Stimulated activated CD4-positive, alpha-beta T cell treated with anti-CD3 and anti-CD28 coated beads, Interleukin-1b, Interleukin-23, amount 100 ng/mL, for 1 hour (primary cell): ENCODE measurements at places on chromosomes 2 and 18.

DNA sequence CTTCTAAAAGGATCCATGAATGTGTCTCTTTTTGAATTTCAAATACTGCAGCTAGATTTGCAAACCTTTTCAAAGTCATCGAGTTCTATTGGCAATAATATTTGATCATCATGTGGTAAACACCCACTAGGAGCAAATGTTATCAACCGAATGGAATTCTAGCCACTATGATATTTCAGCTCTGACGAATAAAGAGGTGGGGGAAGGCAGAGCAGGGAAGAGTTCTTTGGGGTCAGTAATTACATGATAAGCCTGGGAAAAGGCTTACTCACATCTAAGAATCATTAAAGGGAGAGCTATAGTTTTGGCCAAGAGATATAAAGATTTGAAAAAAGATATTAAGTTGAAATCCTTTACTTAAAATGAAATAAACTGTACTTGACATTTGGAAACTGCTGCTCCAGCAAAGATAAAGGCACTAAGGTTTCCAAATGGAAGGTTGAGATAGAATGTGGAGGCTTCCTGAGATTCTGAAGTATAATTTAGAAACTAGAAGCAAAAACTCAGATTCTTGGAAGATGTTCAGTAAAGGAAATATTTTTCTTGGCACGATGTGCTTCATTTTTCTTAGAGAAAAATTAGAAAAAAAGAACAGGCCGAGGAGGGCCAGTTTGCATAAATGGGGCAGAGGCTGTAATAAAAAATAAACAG, 104.7 kb upstream of the ARHGAP28 start:
- no peak for DNase-seq

DNA sequence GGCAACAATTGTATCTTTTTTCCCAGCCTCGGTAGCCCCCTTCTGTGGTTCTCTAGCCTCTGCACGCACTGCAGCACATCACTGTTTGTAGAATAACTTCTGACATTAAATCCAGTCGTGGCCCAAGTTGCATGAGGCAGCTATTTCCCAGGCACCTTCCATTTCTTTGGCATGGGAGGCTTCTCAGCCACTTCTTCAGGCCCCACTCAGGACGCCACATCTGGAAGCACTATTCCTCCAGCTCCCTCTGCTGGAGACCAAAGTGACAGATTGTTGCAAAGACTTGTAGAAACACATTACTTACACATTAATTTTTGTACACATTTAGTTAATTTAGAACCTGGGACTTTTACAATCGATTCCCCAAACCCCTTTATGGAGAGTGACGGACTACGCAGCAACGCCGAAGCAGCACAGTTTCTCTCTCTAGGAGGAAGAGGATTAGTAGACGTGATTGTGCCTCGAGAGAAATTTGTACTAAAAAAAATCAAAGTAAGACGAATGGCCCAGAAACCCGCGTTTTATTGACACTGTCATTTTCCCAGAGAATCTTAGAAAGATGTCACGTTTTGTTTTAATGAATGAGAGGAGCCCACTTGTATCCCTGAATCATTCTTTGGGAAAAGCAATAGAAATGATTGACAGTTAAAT, 57.8 kb upstream of the RGPD5 start:
- no peak for DNase-seq

- no peak for DNase-seq
Measured at GRCh38 chr2:128638341-128639119, 319.9 kb upstream of the HS6ST1 start.

GRCh38 chr2:225930687-225931086, 531.2 kb downstream of the NYAP2 start:
- no peak for DNase-seq

DNA sequence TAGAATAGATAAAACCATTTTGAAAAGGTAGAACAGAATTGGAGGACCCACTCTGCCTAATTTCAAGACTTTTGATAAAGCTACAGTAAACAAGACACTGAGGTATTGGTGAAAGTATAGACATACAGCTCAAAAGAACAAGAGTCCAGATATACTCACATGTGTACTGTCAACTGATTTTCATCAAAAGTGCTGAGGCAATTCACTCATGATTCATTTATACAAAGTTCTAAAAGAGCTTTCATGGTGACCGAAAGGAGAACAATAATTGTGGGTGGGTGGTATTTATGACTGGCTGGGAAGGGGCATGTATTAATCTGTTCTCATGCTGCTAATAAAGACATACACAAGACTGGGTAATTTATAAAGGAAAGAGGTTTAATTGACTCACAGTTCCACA, 7.3 kb downstream of the MAP4K3 start:
- no peak for DNase-seq

GRCh38 chr2:230636684-230637271, 75.9 kb upstream of the CAB39 start:
- no peak for DNase-seq

- DNase-seq, result no peak
Measured at GRCh38 chr2:234395891-234396420, 100.9 kb downstream of the ARL4C start.

DNA sequence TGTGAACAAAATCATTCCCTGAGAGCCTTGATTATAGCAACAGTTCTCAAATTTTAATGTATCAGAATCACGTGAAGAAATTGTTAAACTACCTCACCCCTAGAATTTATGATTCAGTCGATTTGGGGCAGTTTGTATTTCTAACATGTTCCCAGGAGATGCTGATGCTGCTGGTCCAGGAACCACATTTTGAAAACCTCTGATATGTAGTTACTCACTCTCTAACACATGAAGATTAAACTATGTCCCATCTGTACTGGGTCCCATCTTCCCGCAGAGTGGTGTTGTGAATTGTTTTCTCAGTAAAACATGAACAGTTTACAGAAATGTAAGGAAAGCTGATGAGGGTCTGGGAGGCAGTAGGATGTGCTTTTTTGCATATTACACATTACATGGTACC, 223.1 kb downstream of the CDH20 start:
- DNase-seq, result no peak

DNA sequence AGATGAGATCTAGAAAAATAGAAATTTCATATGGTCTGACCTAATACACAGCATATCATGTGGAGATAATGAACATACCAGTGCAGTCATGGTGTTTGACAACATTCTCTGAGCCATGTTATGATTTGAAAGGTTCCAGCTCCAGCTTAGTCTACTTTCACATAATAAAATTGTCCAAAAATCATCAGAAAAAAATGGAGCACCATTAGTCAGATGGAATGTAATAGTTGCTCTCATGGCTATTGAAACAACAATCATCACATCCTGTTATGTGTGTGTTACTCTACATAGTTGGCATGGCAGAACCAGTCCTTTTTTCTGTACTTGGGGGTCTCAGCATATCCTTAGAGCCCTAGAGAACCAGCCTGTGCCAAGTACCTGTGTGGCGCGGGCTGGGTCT, 678.9 kb upstream of the FANCL start:
- no peak for DNase-seq

DNA sequence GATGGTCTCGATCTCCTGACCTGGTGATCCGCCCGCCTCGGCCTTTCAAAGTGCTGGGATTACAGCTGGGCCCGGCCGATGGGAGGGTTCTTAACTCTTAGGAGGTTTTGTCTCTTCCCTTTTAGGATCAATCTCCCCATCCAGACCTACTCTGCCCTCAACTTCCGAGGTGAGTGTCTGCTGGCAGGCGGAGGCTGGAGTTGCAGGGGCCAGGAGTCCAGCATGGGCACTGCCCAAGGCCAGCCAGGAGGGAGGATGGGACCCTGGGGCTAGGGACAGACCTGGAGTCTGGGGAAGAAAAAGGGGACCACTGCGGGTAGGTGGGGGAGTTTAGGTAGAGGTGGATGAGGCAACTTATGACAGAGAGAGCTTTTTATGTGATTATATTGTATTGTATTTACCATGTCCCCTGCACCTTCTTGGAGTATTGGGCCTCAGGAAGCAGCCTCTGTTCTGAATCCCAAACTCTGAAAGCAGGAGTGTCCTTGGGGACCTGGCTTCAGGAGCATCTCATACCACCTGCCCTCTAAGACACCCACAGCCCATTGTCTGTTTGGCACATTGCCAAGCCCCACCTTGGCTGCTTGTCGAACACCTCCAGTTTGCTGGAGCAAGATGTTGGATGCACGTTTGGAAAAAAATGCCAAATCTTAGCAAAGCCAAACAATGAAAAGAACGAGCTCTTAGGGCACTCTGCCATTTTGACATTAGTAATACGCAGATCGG, 5.6 kb downstream of the DES start:
- DNase-seq, result no peak

DNA sequence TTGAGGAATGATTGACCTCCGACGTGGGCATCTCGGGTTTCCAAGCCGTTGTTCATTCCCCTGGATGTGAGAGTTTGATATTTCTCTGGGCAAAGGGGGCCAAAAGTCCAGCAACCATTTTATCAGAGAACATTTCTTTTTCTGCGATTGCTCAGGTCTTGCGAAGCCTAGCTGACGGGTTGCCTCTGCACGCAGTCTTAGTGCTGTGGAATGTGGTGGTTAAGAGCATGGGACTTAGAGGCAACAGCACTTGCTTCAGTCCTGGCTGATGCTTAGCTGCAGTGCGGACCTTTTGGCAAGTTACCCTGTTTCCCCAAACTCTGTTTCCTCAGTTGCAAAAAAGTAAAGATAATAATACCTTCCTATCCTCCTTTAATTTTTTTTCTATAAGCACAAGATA, 45.0 kb downstream of the FAP start:
- DNase-seq, result no peak

DNA sequence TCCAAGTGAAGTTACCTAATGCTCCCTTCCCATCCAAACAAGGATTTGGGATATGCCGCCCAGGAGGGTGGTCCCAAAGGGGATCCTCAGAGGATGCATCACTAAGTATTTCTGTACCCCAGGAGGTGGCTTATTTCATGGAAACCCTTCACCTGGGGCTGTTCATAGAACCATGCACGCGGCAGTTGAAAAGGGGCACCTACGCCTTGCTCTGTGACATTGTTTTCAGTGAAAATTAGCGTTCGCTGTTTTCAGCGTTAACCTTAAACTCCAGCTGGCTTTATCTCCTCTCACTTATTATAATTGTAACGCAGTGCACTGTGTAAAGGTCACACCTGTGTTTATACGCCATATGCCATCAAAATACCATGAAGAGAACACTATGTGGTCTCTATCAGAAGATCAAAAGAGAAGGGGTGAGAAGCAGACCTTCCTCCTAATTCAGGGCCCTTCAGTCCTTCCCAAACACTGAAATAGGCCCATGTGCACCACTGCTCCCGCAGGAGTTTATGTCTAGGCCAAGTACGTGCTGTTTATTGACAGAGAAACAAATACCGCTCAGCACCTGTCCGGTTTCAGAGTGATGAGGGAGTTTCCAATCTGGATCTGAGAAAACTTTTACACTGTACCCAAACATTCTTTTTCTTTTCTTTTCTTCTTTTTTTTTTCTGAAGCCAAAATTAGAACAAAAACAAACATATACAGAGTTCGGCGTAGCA, 162.1 kb downstream of the BCL2 start:
- DNase-seq, result no peak
